Naive B cell (primary cell): ENCODE measurements at places on chromosomes 4 and X.

- peaks cover 19% of the 10 kb centered on the region for H3K27me3 ChIP-seq
- H3K27ac ChIP-seq = no peak overlapping the region
- H3K36me3 ChIP-seq = no peaks in the 10 kb centered on the region
- no peak overlapping the region for H3K4me3 ChIP-seq
- H3K4me1 ChIP-seq = peaks cover 11% of the 10 kb centered on the region
- DNase-seq = no peak
Observed at GRCh38 chr4:10809905-10810304, 125.3 kb upstream of the CLNK start.

DNA sequence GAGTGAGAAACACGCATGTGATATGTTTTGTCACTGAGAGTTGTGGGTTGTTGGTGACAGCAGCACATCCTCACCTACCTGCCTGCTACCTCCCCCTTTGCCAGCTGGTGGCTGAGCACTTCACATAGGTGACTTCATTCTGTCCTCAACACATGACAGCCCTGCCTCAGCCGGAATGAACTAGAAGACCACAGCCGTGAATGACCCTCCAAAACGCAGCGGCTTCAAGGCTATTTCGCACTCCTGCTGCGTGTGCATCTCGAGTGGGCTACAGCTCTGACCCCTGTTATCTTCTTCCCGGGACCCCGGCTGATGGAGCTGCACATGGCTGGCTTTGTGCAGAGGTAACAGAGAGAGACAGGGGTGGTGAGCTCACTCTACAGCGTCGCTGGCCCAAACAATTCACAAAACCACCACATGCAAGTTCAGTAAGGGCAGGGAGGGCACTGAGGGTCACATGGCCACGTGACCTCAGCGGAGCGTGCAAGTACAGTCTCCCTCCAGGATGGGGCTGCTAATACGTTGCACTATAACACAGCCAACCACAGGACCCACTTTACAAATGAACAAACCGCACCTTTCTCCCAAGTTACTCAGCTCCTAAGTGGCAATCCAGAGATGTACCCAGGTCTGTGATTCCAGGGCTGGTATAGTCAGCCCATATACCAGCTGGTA is 6.3 kb upstream of the PPP2R2C start:
- no peak overlapping the region for H3K4me3 ChIP-seq
- no peak overlapping the region for H3K27ac ChIP-seq
- no peaks in the 10 kb centered on the region for H3K4me1 ChIP-seq
- peaks cover 22% of the 10 kb centered on the region for H3K27me3 ChIP-seq
- H3K36me3 ChIP-seq = peaks cover 13% of the 10 kb centered on the region

DNA sequence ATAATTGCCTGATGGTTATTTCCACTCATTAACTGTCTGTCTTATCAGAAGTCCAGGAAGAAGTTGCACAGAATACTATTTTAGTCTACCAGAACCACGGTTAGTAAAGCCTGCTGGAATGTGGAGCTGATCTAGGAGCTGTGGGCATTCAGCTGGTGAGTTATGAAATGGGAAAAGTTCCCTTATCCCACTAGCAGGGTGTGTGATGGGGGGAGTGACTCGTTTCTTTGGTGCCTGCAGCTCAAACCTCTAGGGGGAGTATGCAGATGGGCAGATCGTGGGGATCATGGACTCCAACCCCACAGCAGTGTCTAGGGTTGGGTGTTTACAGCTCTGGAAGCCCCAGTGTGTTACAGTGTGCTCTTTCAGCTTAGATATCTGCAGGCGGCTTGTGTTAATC is 305.7 kb upstream of the BOD1L1 start:
- peaks cover 9% of the 10 kb centered on the region for H3K27me3 ChIP-seq
- DNase-seq = no peak
- no peak overlapping the region for H3K4me3 ChIP-seq
- H3K36me3 ChIP-seq = no peaks in the 10 kb centered on the region
- H3K4me1 ChIP-seq = no peaks in the 10 kb centered on the region

- DNase-seq = no peak
- H3K27ac ChIP-seq = no peak overlapping the region
- peaks cover 22% of the 10 kb centered on the region for H3K4me1 ChIP-seq
- H3K4me3 ChIP-seq = no peak overlapping the region
- peaks cover 5% of the 10 kb centered on the region for H3K27me3 ChIP-seq
- no peaks in the 10 kb centered on the region for H3K36me3 ChIP-seq
Observed at GRCh38 chr4:142406917-142407501, 439.1 kb downstream of the INPP4B start.

- H3K36me3 ChIP-seq = no peaks in the 10 kb centered on the region
- no peak overlapping the region for H3K4me3 ChIP-seq
- H3K27me3 ChIP-seq = no peaks in the 10 kb centered on the region
- H3K4me1 ChIP-seq = no peaks in the 10 kb centered on the region
- H3K27ac ChIP-seq = no peak overlapping the region
Observed at GRCh38 chr4:129966175-129966574, 870.2 kb downstream of the C4orf33 start.

- no peaks in the 10 kb centered on the region for H3K4me1 ChIP-seq
- H3K36me3 ChIP-seq = no peaks in the 10 kb centered on the region
- H3K27ac ChIP-seq = no peak overlapping the region
- DNase-seq = no peak
- no peaks in the 10 kb centered on the region for H3K27me3 ChIP-seq
Observed at GRCh38 chr4:69859140-69859685, 732 bp downstream of the SULT1E1 start.

DNA sequence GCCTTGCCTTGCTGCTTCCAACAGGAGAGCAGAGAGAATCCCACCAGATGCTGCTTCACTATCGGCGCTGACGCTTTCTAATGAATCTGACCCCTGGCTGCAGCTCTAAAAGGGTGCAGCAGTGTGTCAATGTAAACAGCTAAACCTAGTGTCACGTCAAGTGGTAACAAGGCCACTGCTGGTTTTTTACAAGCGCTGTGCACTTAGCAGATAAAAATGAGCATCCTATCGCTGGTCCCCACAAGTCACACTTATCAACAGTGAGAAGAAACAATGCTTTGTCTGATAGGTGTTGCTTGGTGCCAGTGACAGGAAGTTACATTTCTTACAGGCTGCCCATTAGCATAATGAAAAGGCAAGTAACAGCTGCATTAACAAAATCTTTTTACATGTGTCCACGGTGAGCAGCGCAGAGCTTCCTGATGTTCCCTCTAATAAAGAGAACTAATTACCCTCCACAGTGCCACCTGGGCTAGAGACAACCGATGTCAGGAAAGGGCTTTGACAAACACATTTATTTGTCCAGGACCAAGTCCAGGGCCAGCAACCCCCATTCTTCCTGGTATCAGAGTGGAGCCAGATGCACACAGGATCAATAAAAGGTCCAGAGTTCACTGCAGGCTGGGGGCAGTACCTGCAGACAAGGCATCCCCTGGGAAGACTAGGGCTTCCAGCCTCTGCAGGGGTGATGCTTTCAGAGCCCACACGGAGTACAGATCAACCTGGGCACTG is 176.0 kb downstream of the MGST2 start:
- no peaks in the 10 kb centered on the region for H3K36me3 ChIP-seq
- DNase-seq = no peak
- no peak overlapping the region for H3K4me3 ChIP-seq
- no peaks in the 10 kb centered on the region for H3K27me3 ChIP-seq

DNA sequence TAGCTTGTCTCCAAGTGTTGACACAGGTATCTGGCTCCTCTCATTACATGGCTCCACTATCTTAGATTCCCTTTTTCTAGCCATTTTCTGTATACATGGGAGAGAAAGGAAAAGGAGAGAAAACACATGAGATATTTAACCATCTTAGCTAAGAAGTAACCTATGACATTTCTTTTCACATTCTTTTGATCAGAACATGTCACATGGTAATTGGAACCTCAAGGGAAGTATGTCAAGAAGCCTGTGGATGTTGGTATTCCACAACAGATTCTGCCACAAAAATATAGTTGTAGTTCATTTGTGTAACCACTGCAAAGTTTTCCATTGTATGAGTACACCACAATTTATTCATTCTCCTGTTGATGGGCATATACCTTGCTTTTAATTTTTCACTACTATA is 18.7 kb upstream of the GABRB1 start:
- H3K4me3 ChIP-seq = no peak overlapping the region
- H3K4me1 ChIP-seq = peaks cover 9% of the 10 kb centered on the region
- no peak overlapping the region for H3K27ac ChIP-seq
- H3K36me3 ChIP-seq = no peaks in the 10 kb centered on the region

DNA sequence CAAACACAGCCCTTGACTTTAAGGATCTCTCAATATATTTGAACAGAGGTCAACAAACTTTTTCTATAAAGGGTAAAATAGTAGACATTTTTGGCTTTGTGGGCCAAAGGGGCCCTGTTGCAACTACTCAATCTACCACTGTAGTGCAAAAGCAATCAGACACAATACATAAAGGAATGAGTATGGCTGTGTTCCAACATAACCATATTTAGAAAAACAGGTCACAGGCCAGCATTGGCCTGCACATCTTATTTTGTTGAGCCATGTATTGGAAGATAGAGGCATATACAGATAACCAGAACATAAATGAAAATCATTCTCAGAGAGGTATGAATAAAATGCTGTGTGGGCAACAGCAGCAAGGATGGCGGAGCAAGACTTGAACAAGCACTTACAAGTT is 49.8 kb downstream of the MID1 start:
- H3K27me3 ChIP-seq = no peaks in the 10 kb centered on the region
- no peaks in the 10 kb centered on the region for H3K4me1 ChIP-seq
- peaks cover 7% of the 10 kb centered on the region for H3K36me3 ChIP-seq
- no peak overlapping the region for H3K4me3 ChIP-seq

- peaks cover 32% of the 10 kb centered on the region for H3K4me1 ChIP-seq
- peaks cover 81% of the 10 kb centered on the region for H3K27me3 ChIP-seq
- no peak overlapping the region for H3K27ac ChIP-seq
- H3K4me3 ChIP-seq = no peak overlapping the region
- H3K36me3 ChIP-seq = peaks cover 16% of the 10 kb centered on the region
- DNase-seq = no peak
Observed at GRCh38 chr4:26815706-26816105, 44.9 kb upstream of the STIM2 start.

GRCh38 chrX:40385256-40385655 is 195.5 kb upstream of the ATP6AP2 start:
- H3K27ac ChIP-seq = no peak overlapping the region
- no peak overlapping the region for H3K4me3 ChIP-seq
- peaks cover 5% of the 10 kb centered on the region for H3K4me1 ChIP-seq
- DNase-seq = no peak

GRCh38 chr4:85963231-85963630 is 396.6 kb downstream of the MAPK10 start:
- no peaks in the 10 kb centered on the region for H3K4me1 ChIP-seq
- no peaks in the 10 kb centered on the region for H3K27me3 ChIP-seq
- no peak overlapping the region for H3K27ac ChIP-seq
- H3K4me3 ChIP-seq = no peak overlapping the region

DNA sequence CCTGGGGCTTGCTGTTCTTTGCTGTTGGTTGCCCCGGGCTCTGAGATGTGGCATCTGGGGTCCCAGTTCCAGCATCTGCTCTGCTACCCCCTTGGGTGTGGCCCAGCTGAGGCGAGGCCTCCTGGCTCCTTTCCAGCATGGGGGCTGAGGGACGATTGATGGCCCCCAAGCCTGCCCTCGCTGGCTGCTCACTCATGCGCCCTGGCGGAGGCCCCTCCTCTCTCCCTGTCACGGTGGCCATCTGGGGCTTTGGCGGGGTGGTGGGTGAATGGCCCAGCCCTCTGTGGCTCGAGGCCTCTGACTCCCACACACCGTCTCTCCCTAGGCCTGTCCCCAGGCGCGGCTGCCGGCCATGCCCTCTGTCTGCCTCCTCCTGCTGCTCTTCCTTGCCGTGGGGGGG is 1.8 kb downstream of the PLXNA3 start:
- no peak for DNase-seq
- no peaks in the 10 kb centered on the region for H3K27me3 ChIP-seq
- H3K4me1 ChIP-seq = peaks cover 9% of the 10 kb centered on the region
- H3K36me3 ChIP-seq = no peaks in the 10 kb centered on the region

- H3K36me3 ChIP-seq = no peaks in the 10 kb centered on the region
- no peaks in the 10 kb centered on the region for H3K27me3 ChIP-seq
- no peaks in the 10 kb centered on the region for H3K4me1 ChIP-seq
- DNase-seq = no peak
- no peak overlapping the region for H3K4me3 ChIP-seq
- no peak overlapping the region for H3K27ac ChIP-seq
Observed at GRCh38 chr4:93809773-93810172, 18.8 kb upstream of the ATOH1 start.

GRCh38 chr4:75634281-75634680 is 4.0 kb upstream of the CDKL2 start:
- H3K27ac ChIP-seq = no peak overlapping the region
- H3K27me3 ChIP-seq = no peaks in the 10 kb centered on the region
- no peaks in the 10 kb centered on the region for H3K36me3 ChIP-seq
- H3K4me3 ChIP-seq = no peak overlapping the region
- H3K4me1 ChIP-seq = peaks cover 11% of the 10 kb centered on the region

- no peak for DNase-seq
- H3K27me3 ChIP-seq = no peaks in the 10 kb centered on the region
- H3K27ac ChIP-seq = no peak overlapping the region
- no peaks in the 10 kb centered on the region for H3K4me1 ChIP-seq
Observed at GRCh38 chr4:3212391-3213105, 36.4 kb upstream of the MSANTD1 start.

DNA sequence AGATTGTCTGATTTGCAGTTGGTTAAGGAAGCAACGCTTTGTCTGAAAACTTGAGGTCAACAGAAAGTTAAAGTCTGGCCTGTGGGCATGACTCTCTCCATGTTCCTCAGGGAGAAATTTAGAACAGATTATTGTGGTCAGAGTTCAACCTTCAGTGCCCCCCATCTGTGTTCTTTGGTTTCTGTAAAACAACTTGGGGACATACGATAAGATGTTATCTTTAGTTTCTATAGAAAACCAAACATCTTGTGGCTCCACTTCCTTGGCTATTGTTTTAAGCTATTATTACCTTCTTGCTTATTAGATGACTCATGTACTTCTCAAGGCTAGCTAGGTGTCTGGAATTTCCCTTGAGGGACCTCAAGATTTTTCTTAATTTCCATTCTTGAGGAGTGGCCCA is 507.7 kb downstream of the PDHA2 start:
- H3K4me3 ChIP-seq = no peak overlapping the region
- H3K36me3 ChIP-seq = no peaks in the 10 kb centered on the region
- H3K4me1 ChIP-seq = no peaks in the 10 kb centered on the region
- H3K27ac ChIP-seq = no peak overlapping the region

GRCh38 chrX:136259543-136259942 is 8.3 kb upstream of the MAP7D3 start:
- H3K36me3 ChIP-seq = no peaks in the 10 kb centered on the region
- H3K4me3 ChIP-seq = no peak overlapping the region
- H3K27me3 ChIP-seq = peaks cover 4% of the 10 kb centered on the region
- DNase-seq = no peak

- H3K4me1 ChIP-seq = no peaks in the 10 kb centered on the region
- H3K4me3 ChIP-seq = no peak overlapping the region
- H3K36me3 ChIP-seq = no peaks in the 10 kb centered on the region
- H3K27ac ChIP-seq = no peak overlapping the region
Observed at GRCh38 chrX:31483336-31483735, 411.5 kb upstream of the FTHL17 start.

DNA sequence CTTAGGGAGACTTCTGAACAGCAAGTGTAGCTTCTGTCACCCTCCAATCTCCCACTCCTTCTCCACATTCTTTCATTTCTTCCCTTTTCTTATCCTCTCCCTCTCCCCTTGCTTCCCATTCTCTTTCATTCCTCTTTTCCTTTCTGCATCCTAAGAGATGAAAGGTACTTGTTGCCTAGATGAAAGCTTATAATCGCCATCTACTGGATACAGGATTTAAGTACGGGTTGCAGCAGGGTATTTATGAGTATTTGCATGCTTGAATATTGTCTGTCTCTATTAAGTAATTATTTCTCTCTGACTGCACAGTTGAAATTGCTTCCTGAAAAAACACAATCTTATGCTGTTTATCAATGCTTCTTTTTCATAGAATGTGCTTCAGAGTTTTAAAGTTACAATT is 174.0 kb upstream of the TENT5D start:
- H3K27ac ChIP-seq = no peak overlapping the region
- no peaks in the 10 kb centered on the region for H3K36me3 ChIP-seq
- no peaks in the 10 kb centered on the region for H3K27me3 ChIP-seq
- no peak for DNase-seq
